ENCODE measurements at places on chromosomes 6 and 20.

DNA sequence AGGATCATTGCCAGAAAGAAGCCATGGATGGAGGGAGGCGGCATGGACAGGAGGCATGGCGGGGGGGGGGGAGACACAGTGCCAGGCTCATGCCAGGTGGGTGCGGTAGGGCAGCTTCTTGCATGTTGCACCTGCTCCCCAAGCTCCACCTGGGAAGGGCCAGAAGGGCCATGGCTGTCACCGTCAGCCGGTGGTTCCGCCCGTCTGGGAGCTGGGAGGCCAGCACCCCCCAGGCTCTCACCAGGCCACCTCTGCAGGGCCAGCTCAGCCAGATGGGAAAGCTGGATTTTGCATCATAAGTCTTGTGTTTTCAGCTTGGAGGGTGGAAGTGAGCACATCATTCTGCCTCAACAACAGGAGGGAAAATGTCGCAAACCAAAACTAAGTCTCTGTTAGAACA, 404.7 kb downstream of the TAF4 start:
- no peak for DNase-seq

DNA sequence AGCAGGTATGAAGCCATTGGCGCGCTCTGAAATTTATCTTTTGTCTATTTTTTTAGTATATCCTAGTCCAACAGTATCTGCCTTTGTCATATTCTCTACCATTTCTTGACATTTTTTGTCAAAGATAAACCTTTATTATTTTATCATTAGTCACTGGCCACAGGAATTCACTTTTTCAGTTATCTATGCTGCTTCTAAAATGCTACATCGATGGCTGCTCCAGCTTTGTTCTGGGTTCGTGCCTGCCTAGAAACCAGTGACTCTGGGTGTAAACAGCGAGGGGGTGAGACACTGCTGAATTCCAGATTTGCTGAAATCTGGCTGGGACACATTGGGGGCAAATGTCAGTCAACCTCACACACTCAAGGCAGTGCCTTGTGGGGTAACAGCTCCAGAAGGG, 193.4 kb downstream of the CDC5L start:
- DNase-seq, result no peak

- DNase-seq, result no peak
Measured at GRCh38 chr6:10535193-10535592, 14.0 kb downstream of the GCNT2 start.

GRCh38 chr20:41140226-41141133, 3.1 kb downstream of the PLCG1 start:
- DNase-seq, result peak; percentile 31

- no peak for DNase-seq
Measured at GRCh38 chr20:51034476-51034875, 11.6 kb upstream of the KCNG1 start.

GRCh38 chr6:145263778-145264211, 471.5 kb downstream of the EPM2A start:
- no peak for DNase-seq

GRCh38 chr6:63675138-63675537, 39.5 kb downstream of the PHF3 start:
- no peak for DNase-seq

DNA sequence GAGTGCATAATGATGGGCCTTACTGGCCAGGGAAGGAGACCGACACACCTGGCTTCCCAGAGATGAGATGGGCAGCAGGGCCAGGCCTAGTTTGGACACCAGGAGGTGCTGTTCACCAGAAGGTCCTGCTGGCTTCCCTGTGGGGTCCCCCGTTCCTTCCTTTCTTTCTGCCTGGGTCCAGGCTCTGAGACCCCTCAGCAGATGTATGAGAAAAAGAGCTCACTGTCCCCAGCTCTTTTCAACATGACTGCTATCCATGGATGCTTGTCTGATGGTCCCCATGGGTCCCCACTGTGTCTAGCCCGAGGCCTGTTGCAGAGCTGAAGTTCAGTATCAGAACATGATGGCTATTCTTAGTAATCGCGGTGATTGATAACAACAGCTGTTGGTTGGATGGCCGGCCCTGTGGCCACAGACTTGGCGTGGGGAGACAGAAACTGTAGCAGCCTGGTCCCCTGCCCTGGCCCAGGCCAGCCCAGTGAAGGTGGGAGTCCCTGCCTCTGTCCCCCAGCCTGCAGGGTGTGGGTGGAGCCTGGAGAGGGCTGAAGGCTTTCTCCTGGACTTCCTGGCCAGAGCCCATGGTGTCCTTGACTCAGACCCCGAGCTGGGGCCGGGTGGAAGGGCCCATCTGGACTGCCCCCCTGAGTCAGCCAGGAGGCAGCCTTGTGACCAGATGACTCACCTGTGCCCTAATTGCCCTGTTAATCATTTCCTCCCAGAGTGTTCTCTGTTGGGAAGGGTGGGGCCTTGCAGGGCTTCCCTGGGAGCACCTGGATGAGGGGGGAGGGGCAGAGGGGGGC, 9.9 kb upstream of the BAK1 start:
- DNase-seq, result peak; percentile 64

GRCh38 chr20:47576516-47577033, 74.9 kb downstream of the NCOA3 start:
- no peak for DNase-seq

DNA sequence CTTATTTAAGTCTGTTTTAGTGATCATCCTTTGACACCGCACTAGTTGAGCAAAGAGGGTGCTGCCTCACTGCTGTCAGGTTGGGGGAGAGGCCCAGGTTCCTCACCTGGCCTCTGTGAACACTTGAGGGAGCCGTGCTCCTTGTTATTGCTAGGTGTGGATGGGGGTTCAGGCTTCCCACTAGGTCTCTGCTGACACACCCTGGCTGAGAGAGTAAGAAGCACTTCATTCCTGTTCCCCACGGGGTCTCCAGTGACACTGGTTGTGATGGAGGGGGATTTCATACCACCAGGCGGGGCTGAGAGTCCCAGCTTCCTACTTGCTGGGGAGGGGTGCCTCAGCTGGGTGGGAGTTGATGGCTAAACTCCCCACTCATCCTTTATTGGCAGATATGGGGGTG, 11.1 kb upstream of the NOTCH4 start:
- DNase-seq, result peak; percentile 36
